ENCODE measurements at places on chromosomes 13 and 19. TPM values are rescaled to one million over a fixed set of nuclear protein-coding genes. Genes with fewer than 3 reads are reported as not detected.

Gene NCR1
- total RNA-seq = 1.8 TPM

GRCh38 chr13:72804301-72804700 is 22.4 kb downstream of the PIBF1 start:
- DNase-seq = no peak
- H3K36me3 ChIP-seq = peaks cover 15% of the 10 kb centered on the region
- H3K4me3 ChIP-seq = no peak overlapping the region
- no peak overlapping the region for H3K27ac ChIP-seq

- H3K27ac ChIP-seq = no peak overlapping the region
- DNase-seq = peak; percentile 51
- H3K4me1 ChIP-seq = no peaks in the 10 kb centered on the region
- H3K27me3 ChIP-seq = no peaks in the 10 kb centered on the region
Observed at GRCh38 chr19:32287811-32288227, 57.6 kb upstream of the ZNF507 start.

GRCh38 chr19:33953023-33953422 is 156.4 kb downstream of the KCTD15 start:
- DNase-seq = no peak
- H3K4me1 ChIP-seq = no peaks in the 10 kb centered on the region
- H3K27ac ChIP-seq = no peak overlapping the region
- no peak overlapping the region for H3K4me3 ChIP-seq

GRCh38 chr19:37466277-37466797 is 907 bp downstream of the ZNF569 start:
- DNase-seq = no peak
- H3K36me3 ChIP-seq = peaks cover 30% of the 10 kb centered on the region
- peak overlapping the region; percentile 77 for H3K4me3 ChIP-seq
- no peaks in the 10 kb centered on the region for H3K4me1 ChIP-seq

DNA sequence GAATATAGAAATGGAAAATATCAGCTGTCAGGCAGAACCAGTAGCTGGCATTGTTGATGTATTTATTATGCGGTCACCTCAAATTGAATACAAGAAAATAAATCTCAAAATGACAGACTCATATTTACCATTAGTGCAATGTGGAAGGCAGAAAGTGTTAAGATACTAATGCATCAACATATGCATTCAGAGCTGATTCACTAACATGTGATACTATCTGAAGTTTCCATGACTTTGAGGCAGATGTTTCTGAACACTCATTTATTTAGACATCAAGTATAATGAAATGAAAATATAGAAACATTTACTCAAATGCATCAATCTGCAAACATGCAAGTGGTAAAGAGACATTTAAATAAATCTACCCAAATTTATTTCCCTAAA is 474.2 kb upstream of the SLC10A2 start:
- H3K4me1 ChIP-seq = no peaks in the 10 kb centered on the region
- no peaks in the 10 kb centered on the region for H3K27me3 ChIP-seq
- no peak overlapping the region for H3K4me3 ChIP-seq
- no peaks in the 10 kb centered on the region for H3K36me3 ChIP-seq
- no peak for DNase-seq
- no peak overlapping the region for H3K27ac ChIP-seq

Measured in liver (tissue), 10 donors.